Posterior vena cava (tissue), 2 donors: ENCODE measurements at places on chromosomes 12 and 14. TPM values are rescaled to one million over a fixed set of nuclear protein-coding genes. Genes with fewer than 3 reads are reported as not detected.

DNA sequence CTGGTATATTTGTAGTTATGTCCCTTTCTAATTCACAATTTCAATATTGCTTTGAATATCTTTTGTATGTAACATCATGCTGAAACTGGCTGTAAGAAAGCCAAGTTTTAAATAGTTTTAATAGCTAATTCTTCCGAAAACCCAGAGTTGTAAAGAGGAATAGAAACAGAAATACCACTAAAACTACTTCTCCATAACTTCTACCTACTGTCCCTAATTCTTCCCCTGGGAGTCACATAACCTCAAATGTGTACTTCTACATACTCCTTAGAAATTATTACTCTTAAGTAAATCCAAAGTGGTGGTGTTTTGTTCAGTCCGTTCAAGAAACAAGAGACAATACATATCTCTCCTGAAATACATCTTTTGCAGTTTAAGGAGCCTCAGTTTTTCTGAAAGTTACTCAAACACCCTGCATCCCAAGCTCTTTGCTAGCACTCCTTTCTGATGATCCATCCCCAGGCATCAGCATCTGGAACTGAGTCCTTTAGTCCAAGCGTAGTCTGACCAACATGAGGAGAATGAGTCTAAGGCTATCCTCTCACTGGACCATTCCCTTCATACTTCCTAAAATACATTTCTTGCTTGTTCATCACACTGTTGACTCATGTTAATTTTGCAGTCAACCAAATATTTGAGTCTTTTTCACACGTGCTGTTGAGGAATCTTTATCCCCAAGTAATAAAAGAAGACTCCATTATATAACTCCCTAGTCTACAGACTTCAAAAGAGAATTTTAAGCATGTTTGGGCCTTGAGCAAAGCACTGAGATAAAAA is 214.3 kb upstream of the NUDT4 start:
- DNase-seq, result no peak

The SRRM4 gene
- total RNA-seq, result 0.10 TPM

GRCh38 chr14:81464253-81465002 is 64.3 kb upstream of the STON2 start:
- DNase-seq, result no peak

The NTN4 gene
- 20.5 TPM for total RNA-seq

GRCh38 chr12:72102150-72102549 is 163.5 kb downstream of the TPH2 start:
- DNase-seq, result no peak

DNA sequence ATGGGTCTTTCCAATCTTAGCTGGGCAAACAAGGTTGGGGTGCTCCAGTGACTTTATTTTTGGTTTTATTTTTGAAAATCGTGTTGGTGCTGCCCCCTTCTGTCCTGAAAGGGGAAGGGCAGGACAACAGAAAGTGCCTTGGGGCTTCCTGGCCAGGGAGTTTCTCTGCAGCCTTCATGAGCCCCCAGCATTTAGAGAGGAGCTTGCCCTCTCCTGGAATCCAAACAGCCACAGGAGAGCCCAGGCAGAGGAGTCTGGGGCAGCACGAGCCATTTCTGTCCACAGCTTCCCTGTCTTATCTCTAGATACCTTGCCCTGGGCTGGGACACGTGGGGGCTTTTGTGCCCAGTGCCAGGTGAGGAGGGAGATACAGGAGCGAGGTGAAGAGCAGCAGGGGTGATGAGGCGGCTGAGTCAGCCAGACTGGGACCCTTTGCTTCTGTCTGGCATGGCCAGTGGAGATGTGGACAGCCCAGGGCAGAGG is 4.4 kb upstream of the C1RL start:
- no peak for DNase-seq

DNA sequence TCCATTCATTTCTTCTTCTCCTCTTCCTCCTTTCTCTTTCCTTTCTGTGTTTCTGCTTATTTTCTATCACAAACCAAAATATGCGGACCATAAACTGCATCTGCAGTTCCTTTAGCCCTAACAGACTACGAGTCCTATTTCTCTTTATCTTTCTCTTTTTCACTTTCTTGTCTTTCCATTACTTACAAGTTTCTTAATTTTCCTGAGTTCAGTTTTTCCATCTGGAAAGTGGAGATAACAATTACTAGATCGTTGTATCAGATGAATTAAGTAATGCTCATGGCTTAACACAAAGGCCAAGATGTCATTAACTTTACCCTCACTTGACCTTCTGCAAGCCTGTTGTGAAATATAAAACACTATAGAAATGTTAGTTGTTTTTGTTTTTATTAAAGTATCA is 983 bp upstream of the COPS7A start:
- DNase-seq, result no peak

The TPI1 gene
- 303 TPM for total RNA-seq

DNA sequence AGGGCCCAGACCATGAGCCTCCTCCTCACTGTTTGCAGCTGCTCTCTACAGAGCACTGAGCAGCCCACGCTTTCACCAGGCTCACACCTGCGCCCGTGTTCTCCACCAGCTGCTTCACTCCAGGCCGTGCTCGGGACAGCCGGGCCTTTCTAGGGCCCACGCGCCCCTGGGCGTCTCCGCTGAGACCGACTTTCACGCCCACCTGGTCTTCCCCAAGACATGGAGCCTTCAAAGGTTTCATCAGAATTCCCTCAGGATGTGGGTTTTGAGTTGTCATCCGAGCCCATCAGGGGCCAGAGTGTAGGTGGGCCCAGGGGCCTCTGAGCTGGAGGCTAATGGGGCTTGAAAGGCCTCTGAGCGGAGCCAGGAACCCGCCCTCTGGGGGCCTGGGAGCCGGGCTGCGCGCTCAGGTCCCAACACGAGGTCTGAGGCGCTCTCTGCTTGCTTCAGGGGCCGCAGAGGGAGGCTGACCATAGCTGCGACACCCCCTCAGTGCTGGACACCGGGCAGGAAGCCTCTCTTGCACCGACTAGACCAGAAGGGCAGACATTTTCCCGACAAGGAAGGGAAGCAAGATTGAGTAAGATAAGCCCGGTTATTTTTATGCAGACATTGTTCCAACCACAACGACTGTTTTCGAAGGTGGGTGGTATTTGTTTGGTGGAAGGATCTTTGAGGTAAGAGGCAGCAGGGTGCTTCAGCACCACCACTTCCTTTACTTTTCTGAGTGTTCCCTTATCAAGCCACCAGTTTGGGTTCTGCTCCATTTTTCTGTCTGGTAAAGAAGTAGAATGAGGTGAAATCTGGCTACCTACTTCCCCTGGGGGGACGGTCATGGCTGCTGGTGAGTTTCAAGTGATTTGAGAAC is 125.0 kb upstream of the FUT8 start:
- DNase-seq, result no peak

DNA sequence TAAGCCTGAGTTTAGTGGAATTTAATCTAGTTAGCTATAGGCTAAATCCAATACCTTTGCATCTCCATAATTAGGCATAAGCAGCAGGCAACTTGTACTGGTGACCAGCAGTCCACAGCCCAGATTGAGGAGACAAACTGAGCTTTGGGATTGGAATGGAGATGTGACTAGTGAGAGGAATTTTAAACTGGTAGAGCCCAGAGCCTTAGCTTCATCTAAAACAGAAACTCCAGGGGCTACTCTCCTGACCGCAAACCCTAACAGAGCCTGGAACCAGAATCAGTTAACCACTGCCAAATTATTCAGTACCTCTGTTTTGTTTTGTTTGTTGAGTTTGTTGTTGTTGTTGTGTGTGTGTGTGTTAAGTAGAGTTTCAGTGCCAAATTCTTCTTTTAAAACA is 53.2 kb downstream of the TSPAN19 start:
- DNase-seq, result no peak

GRCh38 chr12:3179731-3180130 is 102.6 kb downstream of the TSPAN9 start:
- no peak for DNase-seq

GRCh38 chr12:110619534-110619953 is 5.6 kb downstream of the TCTN1 start:
- peak; percentile 14 for DNase-seq

The PTCSC3 gene
- not detected for total RNA-seq

DNA sequence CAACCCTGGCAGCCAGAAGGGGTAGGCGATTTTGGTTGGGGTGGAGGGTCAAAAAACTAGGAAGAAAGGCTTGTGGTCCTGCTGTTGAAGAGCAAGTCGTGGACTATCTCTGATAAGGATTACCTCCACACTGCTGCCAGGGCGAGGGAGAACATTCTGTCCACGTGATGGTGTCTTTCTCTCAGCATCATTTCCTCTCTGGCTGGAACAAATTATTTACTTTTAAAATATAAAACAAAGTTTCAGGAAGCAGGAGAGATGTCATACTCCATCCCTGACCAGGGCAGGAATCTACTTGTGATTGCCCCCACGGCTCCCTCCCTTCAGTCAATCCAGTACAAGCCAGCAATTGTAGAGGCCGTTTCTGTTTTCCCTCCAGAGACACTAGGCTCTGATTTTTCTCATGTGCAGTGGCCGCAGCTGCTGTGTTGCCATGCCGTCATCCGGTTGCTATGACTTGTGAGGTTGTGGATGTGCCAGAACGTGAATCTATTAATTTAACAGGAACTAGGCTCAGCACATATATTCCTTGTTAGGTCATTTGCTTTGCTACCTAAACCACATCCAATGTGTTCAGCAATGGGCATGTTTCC is 61.5 kb upstream of the PTGR2 start:
- peak; percentile 87 for DNase-seq

GRCh38 chr12:130281153-130281799 is 56.4 kb upstream of the PIWIL1 start:
- no peak for DNase-seq
